ENCODE measurements at places on chromosomes 7 and 10.

GRCh38 chr7:151340794-151341356, 737 bp upstream of the NUB1 start:
- DNase-seq: no peak

GRCh38 chr7:111268941-111269340, 178.0 kb downstream of the LRRN3 start:
- no peak for DNase-seq

DNA sequence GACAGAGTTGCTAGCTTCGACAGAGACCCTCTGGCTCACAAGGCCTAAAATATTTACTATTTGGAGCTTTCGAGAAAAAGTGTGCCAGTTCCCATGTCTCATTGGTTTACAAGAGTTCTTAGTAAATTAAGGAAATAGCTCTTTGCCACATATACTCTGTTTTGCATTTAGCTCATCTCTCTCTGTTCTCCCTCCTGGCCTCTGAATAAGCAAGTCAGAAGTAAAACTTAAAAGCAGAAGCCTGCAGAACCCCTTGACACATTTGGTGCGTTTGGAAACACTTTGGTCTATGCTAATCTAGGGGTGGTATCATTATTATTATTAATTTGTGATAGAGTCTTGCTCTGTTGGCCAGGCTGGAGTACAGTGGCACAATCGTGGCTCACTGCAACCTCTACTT, 6.4 kb downstream of the CARD11 start:
- no peak for DNase-seq

DNA sequence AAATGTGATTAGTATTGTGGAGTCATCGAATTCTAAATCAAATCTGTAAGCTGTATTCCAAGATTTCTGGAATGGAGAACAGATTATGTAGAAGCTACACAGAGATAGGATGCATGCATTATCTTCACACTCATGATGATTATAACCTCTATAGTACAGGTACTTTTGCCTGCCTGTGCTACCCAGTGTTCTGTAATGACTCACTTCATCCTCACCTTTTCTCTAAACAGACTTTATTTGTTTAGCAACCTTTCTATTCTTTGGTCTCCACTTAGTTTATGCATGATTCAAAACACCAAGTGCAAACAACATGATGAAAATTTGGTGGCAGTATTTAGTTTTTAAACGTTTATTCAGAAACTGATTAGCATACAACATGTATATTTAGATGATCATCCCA, 68.4 kb upstream of the PRPS1L1 start:
- no peak for DNase-seq

- DNase-seq: no peak
These were observed 53.4 kb upstream of the CYP2C18 start for GRCh38 chr10:94630017-94630688.

DNA sequence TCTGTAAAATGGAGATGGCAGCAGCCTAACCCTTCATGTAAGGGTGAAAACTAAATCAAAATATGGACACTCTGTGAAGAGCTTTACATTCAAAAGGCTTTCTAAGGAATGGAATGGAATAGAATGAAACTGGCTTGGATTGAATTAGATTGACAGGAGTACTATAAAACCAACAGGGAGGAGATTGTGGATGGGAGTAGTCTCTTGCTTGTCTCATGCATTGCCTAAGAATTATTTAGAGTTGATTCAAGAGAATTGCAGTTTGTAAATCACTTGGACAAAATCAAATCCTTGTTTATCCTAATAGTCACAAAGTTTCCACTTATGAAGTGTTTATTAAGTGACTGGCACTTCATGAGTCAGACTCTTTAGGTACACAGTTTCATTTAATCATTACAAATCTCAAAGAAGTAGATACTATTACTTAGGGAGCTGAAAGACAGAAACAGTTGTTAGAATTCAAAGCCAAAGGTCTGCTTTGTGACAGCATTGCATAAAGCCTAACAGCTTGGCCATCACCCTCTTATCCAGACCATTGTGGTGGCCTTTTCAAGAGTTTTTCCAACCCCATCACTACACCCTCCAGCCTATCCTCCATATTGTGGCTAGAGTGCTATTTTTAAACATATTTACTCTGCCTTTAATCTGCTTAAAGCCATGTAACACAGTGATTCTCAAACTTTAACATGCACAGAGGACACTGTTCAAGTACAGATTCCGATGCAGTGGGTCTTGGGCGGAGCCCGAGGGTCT, 91.9 kb upstream of the GHITM start:
- no peak for DNase-seq

Measured in activated CD4-positive, alpha-beta T cell treated with anti-CD3 and anti-CD28 coated beads, Interleukin-2, amount 10 ng/mL, durations not matched to agents 7 days and 5 days (primary cell).